ENCODE measurements at places on chromosomes 7 and 10.

- no peak for DNase-seq
These were observed 37.6 kb upstream of the COL1A2 start for GRCh38 chr7:94357076-94357475.

- no peak for DNase-seq
These were observed 79.6 kb downstream of the HGF start for GRCh38 chr7:81690251-81690650.

- DNase-seq: peak; percentile 20
These were observed 76.0 kb upstream of the ADO start for GRCh38 chr10:62728479-62728878.

- DNase-seq: peak; percentile 43
These were observed 74.6 kb downstream of the CUL1 start for GRCh38 chr7:148773334-148773733.

DNA sequence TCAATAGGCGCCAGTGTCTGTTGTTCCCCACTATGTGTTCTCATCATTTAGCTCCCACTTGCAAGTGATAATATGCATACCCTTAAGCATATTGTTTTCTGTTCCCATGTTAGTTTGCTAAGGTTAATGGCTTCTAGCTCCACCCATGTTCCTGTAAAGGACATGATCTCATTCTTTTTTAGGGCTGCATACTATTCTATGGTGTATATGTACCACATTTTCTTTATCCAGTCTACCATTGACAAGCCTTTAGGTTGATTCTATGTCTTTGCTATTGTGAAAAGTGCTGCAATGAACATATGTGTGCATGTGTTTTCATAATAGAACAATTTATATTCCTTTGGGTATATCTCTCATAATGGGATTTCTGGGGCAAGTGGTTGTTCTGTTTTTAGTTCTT is 77.8 kb upstream of the PLXDC2 start:
- no peak for DNase-seq

GRCh38 chr7:2148189-2148588 is 84.6 kb downstream of the MAD1L1 start:
- no peak for DNase-seq

DNA sequence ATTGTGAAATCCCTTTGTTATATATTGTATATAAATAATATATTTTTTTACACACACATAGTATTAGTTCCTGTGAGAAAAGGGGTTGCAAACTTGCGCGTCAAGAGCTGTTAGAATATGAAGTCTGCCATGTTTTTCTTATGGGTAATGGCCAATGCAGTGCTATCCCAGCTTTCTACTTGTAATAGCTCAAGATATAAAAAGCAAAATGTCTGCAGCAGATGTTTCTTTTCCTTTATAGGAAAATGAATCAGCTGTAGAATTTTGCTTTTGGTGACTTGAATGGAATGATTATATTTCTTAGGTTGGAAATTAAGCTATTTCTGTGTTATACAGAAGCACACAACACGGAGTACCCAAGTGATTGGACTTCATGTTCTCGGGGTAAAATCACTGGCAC is 53.3 kb upstream of the TMEM236 start:
- no peak for DNase-seq
